Mesothelial cell of epicardium (in vitro differentiated cells): ENCODE measurements at places on chromosomes 3 and 15. TPM values are rescaled to one million over a fixed set of nuclear protein-coding genes. Genes with fewer than 3 reads are reported as not detected.

GRCh38 chr15:76996526-76997401 is 1.8 kb downstream of the PSTPIP1 start:
- no peak for DNase-seq
- no peak overlapping the region for H3K4me3 ChIP-seq
- peaks cover 2% of the 10 kb centered on the region for H3K27me3 ChIP-seq
- H3K27ac ChIP-seq: no peak overlapping the region
- no peaks in the 10 kb centered on the region for H3K4me1 ChIP-seq

Gene TTBK2
- 18.2 to 22.1 TPM (median 21.1 TPM) in 3 replicates for total RNA-seq

DNA sequence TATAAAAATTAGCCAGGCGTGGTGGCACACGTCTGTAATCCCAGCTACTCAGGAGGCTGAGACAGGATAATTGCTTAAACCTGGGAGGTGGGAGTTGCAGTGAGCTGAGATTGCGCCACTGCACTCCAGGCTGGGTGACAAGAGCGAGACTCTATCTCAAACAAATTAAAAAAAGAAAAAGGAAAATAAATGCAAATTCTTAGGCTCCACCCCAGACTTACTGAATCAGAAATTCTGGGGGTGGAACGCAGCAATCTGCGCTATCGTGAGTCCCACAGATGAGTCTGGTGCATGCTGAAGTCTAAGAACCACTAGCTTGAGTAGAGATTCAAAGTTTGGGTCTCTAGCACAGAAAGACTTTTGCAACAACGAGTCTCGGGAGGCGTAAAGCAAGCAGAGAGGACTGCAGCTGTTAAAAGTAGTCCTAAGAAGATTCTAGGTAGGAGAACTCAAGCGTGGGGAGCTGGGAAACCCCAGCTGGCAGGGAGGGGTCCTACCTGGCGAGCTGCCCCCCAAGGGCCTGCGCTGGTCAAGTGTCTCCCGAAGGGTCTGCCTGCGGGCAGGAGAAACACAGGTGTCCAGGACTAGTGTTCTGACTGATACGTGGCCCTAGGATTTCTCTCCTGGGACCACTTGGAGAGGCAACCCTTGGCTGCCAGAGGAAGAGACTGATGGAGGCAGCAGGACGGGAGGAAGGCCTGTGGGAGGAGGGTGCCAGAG is 21.9 kb downstream of the CEP19 start:
- DNase-seq: no peak
- no peaks in the 10 kb centered on the region for H3K36me3 ChIP-seq

- H3K36me3 ChIP-seq: peaks cover 31% of the 10 kb centered on the region
- H3K4me1 ChIP-seq: peaks cover 19% of the 10 kb centered on the region
- H3K27me3 ChIP-seq: no peaks in the 10 kb centered on the region
- H3K4me3 ChIP-seq: no peak overlapping the region
- DNase-seq: no peak
These were observed 140.7 kb downstream of the VPS8 start for GRCh38 chr3:184952671-184953070.

GRCh38 chr3:112739252-112739965 is 98.5 kb upstream of the CCDC80 start:
- peak overlapping the region; percentile 51 for H3K27ac ChIP-seq
- no peak overlapping the region for H3K4me3 ChIP-seq
- no peaks in the 10 kb centered on the region for H3K36me3 ChIP-seq
- H3K4me1 ChIP-seq: peaks cover 38% of the 10 kb centered on the region

Gene LIPH
- total RNA-seq: 0.07 to 0.32 TPM (median 0.18 TPM) in 3 replicates

DNA sequence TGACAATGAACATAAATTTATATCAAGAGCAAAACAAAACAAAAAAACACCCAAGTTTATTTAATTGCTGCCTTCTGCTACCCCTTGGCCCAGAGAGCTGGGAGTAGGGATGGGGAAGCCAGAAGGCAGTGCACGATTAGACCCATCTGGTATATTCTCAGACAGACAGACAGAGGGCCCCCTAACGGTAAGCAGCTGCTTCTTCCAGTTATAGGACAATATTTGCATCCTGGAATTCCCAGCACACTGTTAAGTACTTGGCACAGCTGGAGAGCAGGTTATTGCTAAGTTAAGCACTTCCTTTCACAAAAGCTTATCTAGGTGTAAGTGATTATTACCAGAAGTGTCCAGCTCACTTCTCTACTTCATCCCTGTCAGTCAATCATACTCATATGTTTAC is 39.3 kb downstream of the C2CD4B start:
- H3K27me3 ChIP-seq: no peaks in the 10 kb centered on the region
- no peak overlapping the region for H3K27ac ChIP-seq

- no peak overlapping the region for H3K4me3 ChIP-seq
- peaks cover 6% of the 10 kb centered on the region for H3K4me1 ChIP-seq
- DNase-seq: no peak
- no peak overlapping the region for H3K27ac ChIP-seq
- H3K27me3 ChIP-seq: peaks cover 15% of the 10 kb centered on the region
These were observed 8.0 kb upstream of the KBTBD8 start for GRCh38 chr3:66989860-66990696.

GRCh38 chr15:52408823-52409222 is 113.2 kb upstream of the MYO5C start:
- no peak for DNase-seq
- H3K27me3 ChIP-seq: no peaks in the 10 kb centered on the region
- H3K4me1 ChIP-seq: peaks cover 2% of the 10 kb centered on the region
- no peak overlapping the region for H3K27ac ChIP-seq

GRCh38 chr3:37773471-37773870 is 88.2 kb upstream of the CTDSPL start:
- DNase-seq: no peak
- no peaks in the 10 kb centered on the region for H3K27me3 ChIP-seq

GRCh38 chr15:96381463-96381862 is 51.0 kb downstream of the NR2F2 start:
- peaks cover 6% of the 10 kb centered on the region for H3K36me3 ChIP-seq
- DNase-seq: no peak
- H3K4me1 ChIP-seq: no peaks in the 10 kb centered on the region
- peaks cover 14% of the 10 kb centered on the region for H3K27me3 ChIP-seq
- H3K4me3 ChIP-seq: no peak overlapping the region
- no peak overlapping the region for H3K27ac ChIP-seq

Gene SPESP1
- not detected in 3 replicates for total RNA-seq

DNA sequence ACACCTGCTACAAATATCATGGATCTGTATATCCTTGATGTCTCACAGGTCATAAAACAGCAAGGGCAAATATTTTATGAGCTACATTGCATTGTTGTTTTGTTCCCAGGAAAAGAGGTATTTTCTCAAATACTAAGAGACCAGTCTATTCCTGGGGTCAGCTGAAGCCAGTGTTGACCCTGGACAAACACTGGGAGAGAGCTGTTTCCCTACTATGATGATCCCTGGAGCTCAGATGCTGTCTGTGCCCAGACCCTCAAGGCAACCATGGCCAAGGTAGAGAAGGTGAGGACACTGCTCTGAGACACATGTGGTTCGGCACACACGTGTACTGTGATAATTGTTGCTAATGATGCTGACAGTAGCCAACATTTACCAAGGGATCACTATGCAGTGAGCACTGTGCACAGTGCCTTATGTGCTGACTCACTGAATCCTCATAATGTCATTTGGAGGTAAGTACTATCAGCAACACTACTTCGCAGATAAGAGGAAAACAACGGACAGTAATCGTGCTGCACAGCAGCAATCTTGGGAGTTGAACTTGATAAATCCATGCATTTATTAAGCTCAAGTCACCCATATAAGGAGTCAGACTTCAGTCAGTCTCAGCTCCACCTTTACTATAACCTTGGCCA is 943.6 kb downstream of the FHIT start:
- H3K27me3 ChIP-seq: peaks cover 8% of the 10 kb centered on the region
- H3K36me3 ChIP-seq: no peaks in the 10 kb centered on the region
- H3K4me1 ChIP-seq: peaks cover 5% of the 10 kb centered on the region
- no peak overlapping the region for H3K4me3 ChIP-seq
- DNase-seq: no peak
